ENCODE measurements at places on chromosomes 1 and 21. TPM values are rescaled to one million over a fixed set of nuclear protein-coding genes. Genes with fewer than 3 reads are reported as not detected.

EPHA2 gene
- not detected for total RNA-seq

AQP10 gene
- total RNA-seq: not detected

TNFRSF18 gene
- 17.5 TPM for total RNA-seq

GRCh38 chr1:185152187-185152767 lies 4.5 kb downstream of the TRMT1L start:
- no peak for DNase-seq

DNA sequence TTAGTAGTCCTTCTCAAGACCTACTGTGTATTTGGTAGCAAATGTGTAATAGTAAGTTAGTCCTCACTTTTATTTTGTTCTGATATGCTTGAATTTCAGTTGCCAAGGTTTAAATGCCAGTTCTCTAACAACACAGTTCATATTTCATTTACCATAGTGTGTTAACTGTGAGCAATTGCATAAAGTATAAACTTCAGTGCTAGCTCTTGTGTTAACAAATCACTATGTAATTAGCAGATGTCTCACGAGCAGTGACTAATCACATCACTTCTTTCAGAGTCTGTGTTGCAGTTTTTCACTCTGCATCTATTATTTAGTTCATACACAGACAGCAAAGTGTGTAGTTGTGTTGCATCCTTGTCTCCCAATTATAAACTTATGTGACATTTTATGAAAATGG lies 47.8 kb downstream of the ZMYM4 start:
- DNase-seq: no peak

DNA sequence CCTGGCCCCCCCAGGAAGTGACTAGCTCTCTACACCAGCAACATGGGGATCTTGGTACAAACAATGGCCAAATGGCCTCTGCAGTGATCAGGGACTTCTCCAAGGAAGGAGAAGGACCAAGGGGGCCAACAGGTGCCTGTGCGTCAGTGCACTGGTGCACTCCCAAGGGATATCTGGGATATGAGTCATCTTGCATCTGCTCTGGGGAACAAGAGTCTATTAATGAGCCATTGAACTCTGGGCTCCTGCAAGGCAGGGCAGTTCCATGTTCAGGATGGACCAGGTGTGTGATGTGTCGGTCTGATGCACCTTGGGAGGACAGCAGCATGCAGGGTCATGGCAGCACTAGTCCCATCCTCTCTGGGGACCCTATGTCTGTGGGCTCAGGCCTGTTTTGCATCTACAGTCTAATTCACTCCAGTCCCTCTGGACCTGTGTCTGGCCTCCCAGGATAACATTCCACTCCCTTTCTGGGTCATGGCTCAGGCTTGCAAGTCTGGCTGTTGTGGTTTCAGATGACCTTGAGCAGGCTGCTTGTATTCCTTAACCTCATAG lies 125.3 kb downstream of the TRABD2B start:
- no peak for DNase-seq

GRCh38 chr1:59967141-59967697 lies 40.6 kb upstream of the CYP2J2 start:
- DNase-seq: no peak

DNA sequence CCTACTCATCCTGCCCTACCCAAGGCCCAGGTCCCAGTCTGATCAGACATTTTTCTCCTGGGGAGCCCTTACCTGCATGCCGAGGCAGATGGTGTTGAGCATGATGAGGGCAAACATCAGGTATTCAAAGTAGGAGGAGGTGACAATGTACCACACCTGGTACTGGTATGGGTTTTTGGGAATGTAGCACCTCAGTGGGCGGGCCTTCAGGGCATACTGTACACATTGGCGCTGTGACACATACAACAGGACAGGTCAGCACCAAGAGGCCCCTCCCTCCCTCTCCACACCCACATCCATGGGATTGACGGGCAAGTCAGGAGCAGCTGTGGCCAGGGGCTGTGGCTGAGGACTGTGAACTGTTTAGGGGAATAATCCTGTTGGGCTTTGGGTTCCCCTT lies 37.1 kb upstream of the KIF21B start:
- DNase-seq: no peak

DNA sequence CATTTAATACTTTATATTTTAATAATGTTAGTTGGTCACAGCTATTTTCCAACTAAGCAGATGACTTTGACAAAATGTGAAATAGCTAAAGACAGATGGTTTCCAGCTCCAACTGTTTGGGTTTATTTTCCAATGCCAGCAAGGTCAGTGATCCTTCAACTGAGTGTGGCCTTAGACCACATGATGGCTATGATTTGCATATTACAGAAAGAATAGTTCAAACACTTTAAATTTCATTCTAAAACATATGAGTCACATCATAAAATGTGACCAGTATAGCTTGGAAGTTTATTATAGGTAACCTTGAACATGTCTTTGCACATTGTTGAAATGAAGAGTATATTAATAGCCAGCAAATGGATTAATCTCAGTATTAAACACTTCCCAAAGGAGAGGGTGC lies 454.0 kb upstream of the C1orf87 start:
- no peak for DNase-seq

- DNase-seq: no peak
These were observed 54.1 kb upstream of the MUTYH start for GRCh38 chr1:45394342-45394741.

- DNase-seq: no peak
These were observed 74.3 kb downstream of the FCRL5 start for GRCh38 chr1:157478030-157478429.

- no peak for DNase-seq
These were observed 5.9 kb downstream of the NFYC start for GRCh38 chr1:40697436-40697835.

DNA sequence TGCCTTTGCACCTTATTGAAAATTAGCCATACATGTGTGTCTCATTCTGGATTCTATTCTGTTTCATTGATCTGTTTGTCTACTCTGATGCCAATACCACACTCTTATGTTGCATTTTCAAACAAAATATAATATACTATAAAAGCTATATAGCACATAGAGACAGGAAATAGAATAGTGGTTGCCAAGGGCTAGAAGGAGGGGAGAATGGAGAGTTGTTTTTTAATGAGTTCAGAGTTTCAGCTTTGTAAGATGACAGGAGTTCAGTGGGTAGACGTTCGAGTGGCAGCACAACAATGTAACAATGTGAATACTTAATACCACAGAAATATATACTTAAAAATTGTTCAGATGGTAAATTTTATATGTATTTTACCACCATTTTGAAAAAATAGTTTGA lies 17.0 kb downstream of the RLF start:
- DNase-seq: no peak

Measured in activated CD8-positive, alpha-beta T cell treated with anti-CD3 and anti-CD28 coated beads, Interleukin-2, amount 10 ng/mL, durations not matched to agents 7 days and 5 days (primary cell).